ENCODE measurements at places on chromosomes 6 and 20.

DNA sequence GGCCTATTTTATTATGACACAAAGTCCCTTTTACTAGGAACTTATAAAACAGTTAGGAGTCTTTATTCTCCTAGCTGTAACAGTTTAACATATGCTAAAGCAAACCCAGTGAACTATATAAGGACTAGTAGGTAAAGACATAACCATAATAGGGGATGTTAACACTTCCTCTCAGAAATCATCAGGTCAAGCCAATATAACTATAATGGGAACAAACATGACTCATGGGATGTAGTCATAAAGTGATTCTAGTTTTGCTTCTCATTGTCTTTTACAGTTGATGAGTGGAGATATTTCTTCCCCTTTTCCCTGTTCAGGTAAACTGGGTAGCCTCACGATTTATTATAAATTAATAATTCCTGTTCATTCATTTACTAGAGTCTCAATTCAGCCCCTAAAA is 9.7 kb downstream of the PTCHD4 start:
- no peak for DNase-seq

- no peak for DNase-seq
Measured at GRCh38 chr20:33985830-33986229, 7.9 kb upstream of the RALY start.

DNA sequence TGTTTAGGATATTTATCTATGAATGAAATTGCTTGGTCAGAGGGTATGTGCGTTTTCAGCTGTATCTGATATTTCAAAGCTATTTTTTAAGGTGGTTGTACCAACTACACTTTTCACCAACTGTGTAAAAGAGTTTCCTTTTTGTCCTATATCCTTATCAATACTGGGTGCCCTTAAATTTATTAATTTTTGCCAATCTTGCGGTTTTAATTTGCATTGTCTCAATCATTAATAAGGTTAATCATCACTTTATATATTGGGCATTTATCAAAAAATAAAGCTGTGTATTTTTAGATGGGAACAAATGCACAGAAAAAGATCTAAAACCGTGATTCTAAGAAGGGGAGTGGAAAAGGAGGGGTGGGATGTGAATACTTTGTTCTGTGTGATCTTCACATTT is 66.7 kb upstream of the SALL4 start:
- no peak for DNase-seq

DNA sequence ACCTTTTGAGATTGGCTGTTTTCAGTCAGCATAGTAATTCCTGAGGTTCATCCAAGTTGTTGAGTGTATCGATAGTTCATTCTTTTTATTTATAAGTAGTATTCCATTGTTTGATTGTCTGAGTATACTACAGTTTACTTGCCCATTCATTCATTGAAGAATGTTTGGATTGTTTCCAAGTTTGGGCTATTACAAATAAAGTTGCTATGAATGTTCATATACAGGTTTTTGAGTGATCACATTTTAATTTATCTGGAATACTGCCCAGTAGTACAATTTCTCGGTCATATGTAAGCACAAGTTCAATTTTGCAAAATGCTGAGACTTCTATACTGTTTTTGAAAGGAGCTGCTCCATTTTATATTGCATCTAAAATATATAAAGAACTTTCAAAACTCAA is 14.2 kb upstream of the EPHA7 start:
- no peak for DNase-seq

GRCh38 chr6:36113703-36114102 is 16.6 kb upstream of the MAPK13 start:
- no peak for DNase-seq

GRCh38 chr6:20203561-20204511 is 8.4 kb downstream of the MBOAT1 start:
- no peak for DNase-seq

DNA sequence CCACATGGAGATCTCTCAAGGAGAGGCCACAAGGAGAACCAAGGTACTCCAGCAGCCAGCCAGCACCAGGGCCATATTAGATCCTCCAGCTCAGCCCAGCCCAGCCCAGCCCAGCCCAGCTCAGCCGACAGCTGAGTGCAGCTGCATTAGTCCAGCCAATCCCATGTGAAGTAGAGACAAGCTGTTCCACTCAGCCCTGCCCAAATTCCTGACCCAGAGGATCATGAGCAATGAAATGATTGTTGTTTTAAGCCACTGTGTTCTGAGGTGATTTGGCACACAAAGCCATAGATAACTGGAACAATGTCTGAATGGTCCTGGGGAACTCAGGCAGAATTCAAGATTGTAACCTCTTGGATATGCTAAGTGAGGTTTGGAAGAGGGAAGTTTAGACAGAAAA is 59.5 kb upstream of the BMP2 start:
- peak; percentile 41 for DNase-seq

- DNase-seq: no peak
Measured at GRCh38 chr6:68235326-68235784, 399.7 kb upstream of the ADGRB3 start.

DNA sequence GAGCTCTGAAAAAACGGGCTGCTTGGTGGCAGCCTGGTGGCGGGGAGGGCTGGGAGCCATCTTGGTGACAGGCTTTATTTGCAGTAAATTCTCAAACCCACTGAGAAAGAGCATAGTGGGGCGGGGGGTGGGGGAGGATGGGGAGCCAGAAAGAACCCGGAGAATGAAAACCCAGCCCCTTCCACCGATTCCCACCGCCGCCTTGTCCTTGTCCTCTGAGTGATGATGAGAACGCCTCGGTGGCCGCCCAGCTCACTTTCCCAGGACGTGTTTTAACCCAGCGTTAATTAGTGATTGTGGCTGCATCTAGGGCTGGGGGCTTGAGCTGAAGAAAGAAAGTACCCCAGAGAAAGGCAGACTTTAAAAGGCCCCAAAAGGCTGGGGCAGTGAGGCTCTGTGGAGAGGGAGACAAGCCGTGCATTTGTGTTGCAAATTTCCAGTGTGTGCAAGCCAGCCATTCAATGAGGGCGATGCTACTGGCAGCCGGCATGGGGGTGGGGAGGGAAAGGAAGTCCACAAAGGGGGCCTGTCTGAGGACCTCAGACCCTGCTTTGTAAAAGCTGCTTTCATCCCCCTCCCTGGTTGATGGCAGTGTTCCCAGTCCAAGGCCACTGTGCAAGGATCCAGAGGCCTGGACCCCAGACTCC is 6.2 kb upstream of the GHRH start:
- DNase-seq: no peak

DNA sequence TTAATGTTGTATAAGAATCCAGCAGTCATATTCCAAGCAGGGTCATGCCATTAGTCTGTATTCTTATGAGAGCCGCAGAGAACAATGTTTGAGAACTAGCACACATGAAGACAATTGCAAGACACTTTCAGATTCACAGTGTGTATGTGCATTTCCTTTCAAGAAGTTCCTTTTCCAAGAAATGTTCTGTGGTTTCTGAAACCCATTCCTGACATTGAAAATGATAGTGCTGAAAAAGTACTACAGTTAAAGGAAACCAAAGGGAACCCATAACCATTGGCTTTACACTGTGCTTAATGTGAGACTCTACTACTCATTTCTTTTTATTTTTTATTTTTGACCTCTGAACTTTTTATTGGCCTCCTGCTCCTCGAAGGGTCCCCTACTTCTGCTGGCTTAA is 4.2 kb upstream of the CALHM6 start:
- DNase-seq: no peak

DNA sequence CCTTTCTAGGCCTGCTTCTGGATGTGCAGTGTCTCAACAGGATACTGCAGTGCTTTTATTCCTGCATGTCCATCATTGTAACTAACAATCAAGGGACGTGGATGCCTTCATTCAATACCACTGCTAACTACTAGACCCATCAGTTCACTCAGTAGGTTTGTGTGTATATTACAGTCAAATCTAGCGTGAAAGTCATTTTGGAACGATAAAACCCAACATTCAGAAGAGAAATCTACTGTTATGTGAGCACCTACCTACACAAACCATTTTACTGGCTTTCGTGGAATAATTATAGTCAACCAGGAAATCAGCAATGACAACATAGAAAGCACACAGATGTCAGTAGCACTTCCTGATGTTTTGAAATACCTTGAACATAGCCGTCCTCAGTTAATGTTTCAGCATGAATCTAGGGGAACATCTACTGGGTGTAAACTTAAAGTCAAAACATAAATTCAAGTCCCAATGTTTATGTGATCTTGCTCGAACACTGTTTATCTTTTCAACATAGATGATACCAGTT is 270.6 kb downstream of the FARS2 start:
- no peak for DNase-seq

- DNase-seq: no peak
Measured at GRCh38 chr6:156648616-156649015, 128.6 kb upstream of the ARID1B start.

GRCh38 chr6:45036103-45036502 is 292.0 kb upstream of the RUNX2 start:
- no peak for DNase-seq

DNA sequence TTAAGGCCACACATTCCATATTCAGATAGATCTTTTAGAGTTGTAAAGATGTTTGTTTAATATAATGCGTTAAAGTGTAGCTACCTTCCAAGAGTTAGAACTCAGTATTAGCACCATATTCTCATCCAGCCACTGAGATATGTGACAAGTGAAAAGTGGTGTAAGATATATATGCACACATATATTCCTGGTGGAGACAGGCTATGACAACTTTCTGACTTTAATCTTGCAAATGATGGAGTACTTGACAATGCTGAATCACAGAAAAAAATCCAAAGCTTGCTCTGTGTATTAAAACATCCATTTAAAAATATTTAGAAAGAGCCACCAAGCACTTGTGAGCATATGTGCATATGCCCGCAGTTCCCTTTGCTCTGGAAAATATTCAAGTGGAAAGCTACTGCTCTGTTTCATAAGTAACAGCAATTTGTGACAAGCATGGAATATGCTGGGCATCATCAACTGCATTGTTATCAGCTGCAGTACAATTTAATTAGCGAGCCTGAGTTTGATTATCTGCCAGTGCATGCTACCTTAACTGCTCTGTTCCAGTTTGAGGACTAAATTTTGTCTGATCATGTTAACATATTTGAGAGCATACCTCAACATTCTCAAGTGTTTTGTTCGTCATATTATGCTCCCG is 64.8 kb downstream of the VIP start:
- no peak for DNase-seq

DNA sequence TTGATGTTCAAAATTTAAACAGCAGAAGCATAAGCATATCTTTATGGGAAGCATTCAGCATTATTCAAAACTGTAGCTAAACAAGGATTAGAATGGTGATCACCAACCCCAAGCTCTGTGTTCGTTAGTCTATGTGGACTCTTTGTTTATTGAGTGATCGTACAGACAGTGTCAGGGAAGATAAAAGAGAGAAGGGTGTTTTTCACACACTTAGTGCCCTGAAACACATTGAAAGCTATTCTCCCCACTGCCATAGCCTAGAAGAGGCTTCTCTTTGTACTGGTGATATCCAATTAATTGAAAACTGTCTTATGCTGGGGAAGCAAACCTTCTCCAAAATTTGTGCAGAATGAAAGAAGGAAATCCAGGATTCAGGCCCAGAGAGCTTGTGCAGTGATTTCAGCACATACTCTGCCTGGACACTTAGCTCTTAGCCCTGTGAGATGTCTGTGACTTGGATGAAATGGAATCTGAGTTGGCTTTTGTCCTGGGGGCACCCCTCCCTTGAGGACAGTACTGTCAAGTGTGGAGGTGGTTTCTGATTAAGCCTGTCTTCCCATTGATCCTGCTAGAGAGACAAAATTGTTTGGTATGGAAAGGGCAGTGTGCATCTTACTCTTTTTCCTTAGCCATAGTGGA is 125.7 kb upstream of the MTHFD1L start:
- no peak for DNase-seq

Data from fibroblast of skin of abdomen (primary cell).